Activated CD4-positive, alpha-beta T cell treated with anti-CD3 and anti-CD28 coated beads, Interleukin-10, Interleukin-2, amounts not matched to agents 100 ng/mL and 50 ng/mL, durations not matched to agents 16 hours and 8 hours (primary cell): ENCODE measurements at places on chromosomes 5 and 9.

DNA sequence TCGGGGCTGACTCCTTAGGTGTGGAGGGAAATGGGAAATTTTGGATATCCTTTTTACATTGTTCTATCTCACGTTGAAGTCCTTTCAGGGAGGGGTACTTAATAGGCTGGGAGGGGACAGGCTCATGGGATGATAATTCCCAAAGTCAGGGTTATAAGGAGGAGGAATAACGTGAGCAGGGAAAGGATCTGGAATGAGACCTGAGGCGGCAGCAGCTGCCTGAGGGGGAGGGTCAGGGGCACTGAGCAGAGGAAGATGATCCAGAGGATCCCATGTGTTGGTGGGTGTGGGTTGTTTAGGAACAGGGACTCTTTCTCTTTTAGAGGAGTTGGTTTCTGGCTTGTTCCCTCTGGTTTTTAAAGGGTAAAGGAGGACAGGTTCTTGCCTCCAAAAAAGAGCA, 18.7 kb downstream of the IFT74 start:
- DNase-seq = no peak

GRCh38 chr5:104283136-104283535, 720.5 kb upstream of the NUDT12 start:
- no peak for DNase-seq

DNA sequence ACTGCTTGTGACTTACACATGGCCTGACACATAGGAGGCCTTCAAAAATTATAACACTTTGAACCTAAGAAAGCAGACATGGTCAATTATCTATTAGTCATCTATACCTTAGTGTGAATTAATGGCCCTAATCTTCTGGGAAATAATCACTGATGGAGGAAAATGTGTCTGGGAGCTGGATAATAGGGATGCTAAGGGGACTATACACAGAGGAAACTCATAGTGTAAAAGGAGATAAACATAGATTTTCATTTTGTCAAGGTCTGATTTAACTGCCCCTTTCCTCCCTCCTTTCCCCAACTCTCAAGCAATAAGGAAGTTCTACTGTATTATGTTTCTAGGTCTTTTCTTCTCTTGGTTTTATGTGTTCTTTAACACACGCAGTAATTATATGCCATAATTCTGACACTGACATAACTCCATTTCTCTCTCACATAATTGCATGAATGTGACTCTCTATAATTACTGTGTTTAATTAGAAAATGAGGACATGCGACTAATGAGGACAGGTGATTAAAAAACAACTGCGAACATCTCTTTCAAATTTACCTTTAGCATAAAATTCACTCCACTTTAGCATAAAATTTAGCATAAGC, 18.7 kb upstream of the PRELID2 start:
- DNase-seq = no peak

DNA sequence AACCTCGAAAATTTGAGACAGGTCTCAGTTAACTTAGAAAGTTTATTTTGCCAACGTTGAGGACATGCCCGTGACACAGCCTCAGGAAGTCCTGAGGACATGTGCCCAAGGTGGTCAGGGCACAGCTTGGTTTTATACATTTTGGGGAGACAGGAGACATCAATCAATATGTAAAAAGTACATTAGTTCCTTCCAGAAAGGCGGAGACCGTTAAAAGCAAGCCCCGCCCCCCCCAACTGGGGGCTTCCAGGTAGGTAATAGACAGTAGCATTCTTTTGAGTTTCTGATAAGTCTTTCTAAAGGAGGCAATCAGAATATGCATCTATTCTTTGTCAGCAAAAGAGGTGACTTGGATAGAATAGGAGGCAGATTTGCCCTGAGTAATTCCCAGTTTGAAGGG, 599 bp upstream of the MOCS2 start:
- DNase-seq = no peak

DNA sequence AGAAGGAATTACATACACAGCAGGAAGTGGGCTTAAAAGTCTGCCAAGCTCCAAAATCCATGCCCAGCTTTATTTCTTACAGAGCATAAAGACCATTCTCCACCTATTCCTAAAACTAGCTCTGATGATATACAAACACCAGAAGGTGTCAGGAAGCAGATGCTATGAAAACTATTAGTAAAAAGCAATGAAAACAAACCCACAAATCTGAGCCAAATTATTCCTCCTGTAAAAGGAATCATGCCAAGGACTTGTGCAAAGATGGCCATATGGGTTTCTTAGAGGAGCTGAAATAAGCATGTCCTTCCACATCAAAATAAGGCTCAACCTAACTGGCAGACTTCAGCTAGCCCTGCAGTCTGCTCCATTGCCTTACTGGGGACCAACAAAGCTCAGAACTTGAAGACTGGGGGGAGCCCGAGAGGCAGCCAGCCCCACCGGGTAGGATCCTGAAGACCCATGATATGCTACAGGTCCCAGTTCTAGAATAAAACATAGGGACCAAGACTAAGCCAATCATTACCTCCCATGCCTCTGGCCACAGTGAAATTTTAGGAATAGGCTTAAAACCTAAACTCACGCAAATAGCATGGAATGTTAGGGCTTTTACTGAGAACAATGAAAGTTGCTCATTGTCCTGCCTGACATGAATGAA, 42.8 kb upstream of the GABRP start:
- DNase-seq = no peak

DNA sequence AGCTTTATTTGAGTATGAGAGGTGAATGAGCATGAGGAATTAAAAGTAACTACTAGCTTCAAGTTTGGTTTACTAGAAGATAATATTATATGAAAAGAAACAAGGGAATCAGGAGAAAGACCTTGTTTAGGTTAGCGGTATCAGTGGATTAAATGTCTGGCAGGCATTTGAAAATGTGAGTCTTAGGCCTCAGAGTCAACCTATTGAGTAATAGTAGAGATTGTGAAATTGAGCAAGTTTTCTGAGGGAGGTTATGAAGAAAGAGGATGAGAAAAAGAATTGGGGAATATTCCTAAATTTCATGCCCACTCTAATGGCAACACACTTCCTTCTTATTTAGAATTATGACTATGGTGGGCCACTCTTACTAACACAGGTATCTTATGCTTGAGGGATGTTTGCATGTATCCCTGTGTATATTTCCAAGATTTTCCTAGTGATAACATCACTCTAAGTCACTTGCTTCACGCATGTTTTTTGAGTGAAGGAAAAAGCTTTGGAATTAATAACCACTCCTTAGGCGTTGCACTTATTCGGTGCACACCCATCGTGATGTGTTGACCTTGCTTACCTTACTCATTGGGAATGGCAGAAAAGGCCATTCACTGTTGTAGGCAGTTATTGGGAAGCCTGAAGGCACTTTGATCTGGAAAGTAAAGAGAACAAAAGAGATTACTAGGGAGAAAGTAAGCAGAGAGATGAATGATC, 8.2 kb upstream of the ELL2 start:
- DNase-seq = no peak

GRCh38 chr9:9492506-9492905, 1120.3 kb downstream of the PTPRD start:
- DNase-seq = no peak

GRCh38 chr5:60382716-60383115, 317.2 kb downstream of the DEPDC1B start:
- DNase-seq = peak; percentile 0

GRCh38 chr9:95545831-95546567, 29.2 kb upstream of the PTCH1 start:
- DNase-seq = no peak

DNA sequence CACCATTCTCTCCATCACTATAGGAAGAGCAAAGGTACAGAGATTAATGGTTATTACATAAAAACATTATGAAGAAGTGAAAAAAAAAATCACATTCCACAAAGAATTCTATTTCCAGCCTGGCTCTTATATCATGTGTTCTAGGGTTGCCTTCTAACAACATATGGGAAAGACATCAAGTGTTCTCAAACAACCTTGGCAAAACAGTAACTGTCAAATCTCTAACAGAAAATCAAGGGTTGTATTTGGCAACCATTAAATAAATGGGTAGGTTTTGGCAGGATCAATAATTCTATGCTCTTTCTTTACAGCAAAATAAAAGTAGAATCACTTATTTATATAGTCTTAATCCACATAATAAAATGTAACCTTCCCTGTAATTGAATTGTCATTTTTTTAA, 728.9 kb downstream of the MAT2B start:
- DNase-seq = no peak

GRCh38 chr5:9502050-9502834, 43.6 kb downstream of the SEMA5A start:
- DNase-seq = no peak

- DNase-seq = peak; percentile 86
These were observed 17.1 kb downstream of the KCTD16 start for GRCh38 chr5:144187699-144188294.

- no peak for DNase-seq
These were observed 85.4 kb upstream of the CPEB4 start for GRCh38 chr5:173802670-173803165.

DNA sequence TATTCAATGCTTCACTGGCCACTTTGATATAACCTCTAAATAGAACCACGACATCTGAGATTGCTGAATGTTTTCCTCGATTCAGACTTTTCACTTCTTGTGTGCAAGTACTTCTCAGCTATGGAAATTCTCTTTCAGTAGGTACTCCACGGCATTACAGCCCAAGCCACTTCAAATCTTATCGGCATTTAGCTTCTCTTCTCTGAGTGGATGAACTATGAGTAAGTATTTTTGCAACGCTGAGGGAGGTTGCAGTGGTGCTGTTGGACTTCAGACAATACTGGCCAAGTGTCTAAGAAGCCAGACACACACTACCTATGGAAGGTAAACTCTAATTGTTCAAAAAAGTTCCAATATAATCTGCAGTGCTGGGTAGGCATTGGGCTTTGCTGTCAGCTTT, 60.1 kb downstream of the FBN2 start:
- DNase-seq = no peak

GRCh38 chr5:139182528-139183296, 15.5 kb downstream of the SIL1 start:
- no peak for DNase-seq

GRCh38 chr5:64149268-64149667, 16.4 kb upstream of the RNF180 start:
- DNase-seq = no peak
